ENCODE measurements at places on chromosomes 1 and 21.
A peak's percentile ranks its signal among the peaks of the same experiment; 100 is the strongest.

DNA sequence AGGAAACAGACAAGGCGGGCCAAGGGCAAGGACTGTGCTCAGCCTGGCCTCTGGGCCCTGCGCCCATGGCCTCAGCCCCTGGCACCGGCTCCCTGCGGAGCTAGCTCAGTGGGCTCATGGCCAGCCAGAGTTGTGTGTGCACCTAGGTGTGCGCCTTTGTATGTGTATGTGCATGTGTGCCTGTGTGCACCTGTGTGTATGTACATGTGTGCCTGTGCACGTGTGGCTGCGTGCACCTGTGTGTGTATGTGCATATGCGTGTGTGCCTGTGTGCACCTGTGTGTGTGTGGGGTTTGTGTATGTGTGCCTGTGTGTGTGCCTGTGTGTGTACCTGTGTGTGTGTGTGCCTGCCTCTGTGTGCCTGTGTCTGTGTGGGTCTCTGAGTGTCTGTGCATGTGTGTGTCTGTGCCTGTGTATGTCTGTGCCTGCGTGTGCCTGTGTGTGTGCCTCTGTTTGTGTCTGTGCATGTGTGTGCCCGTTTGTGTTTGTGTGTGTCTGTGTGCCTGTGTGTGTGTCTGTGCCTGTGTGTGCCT lies 7.4 kb downstream of the GPR137B start:
- DNase-seq = no peak

DNA sequence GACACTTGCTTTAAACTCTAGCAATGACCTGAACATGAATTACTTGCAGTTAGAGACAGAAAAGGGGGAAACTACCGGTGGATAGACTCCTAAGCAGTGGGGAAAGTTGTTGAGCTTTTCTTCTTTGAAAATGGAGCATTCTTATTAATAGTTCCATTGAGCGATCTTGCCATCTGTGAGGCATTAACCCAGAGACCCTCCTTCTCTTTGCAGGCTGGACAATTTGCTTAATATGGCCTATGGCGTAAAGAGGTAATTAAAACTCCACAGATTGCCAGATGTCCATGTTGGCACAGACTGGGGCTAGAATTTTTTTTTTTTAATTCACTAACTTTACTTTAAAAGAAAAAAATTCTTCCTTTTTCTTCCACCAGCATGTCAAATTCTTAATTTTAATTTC lies 88.5 kb downstream of the ELAVL4 start:
- no peak for DNase-seq

DNA sequence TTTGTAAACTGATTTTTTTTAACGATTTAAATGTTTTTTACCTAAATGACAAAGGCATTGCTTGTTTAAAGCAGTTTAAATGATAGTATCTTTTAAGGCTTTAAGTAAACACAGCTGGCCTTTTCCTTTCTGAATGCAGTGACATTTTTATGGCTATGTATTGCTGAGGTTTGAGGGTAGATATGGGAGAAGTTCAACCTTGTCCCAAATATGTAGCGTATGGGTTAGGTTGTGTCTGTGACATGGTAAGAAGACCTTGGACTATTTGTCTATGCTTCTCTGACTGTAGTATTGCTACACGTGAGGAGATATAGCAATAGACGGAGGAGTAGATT lies 32.5 kb downstream of the PKNOX1 start:
- no peak for DNase-seq

DNA sequence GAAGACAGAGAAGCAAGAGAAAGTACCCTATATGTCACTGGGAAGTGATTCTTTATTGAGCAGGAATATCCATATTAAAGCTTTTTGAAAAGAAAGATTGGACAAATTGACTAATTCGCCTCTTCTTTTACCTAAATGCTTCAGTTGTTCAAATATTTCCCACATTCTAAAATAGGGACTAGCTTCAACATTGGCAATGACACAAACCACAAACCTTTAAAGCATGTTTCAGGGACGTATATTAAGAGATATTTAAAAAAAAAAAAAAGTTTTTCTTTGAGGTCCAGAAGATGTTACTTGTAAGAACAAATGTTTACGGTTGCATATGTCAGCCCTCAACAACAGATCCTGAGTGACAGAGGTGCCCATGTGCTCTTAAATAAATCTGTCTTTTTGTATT lies 235.0 kb upstream of the NFIA start:
- no peak for DNase-seq

- DNase-seq = no peak
Measured at GRCh38 chr1:199704231-199704630, 323.3 kb upstream of the NR5A2 start.

GRCh38 chr21:35204125-35204524 lies 155.0 kb upstream of the RUNX1 start:
- DNase-seq = no peak

DNA sequence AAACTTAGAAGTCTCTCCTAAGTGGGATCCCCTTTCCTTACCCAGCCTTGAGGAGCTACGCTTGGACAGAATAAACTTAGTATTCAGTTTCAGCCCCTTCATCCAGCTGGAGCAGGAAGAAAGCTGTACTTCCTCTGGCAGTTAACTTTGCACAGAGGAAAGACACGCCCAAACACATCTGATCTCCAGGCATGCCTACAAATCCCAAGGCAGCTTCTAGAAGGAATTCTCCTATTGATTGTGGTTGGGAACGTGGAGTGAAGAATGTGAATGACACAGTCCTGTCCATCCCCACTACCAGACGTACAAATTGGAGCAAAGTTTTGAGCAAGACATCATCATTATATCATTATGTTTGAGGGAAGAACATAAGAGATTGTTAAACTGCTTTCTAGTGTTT lies 6.6 kb upstream of the AK4 start:
- no peak for DNase-seq

- no peak for DNase-seq
Measured at GRCh38 chr1:186443638-186444037, 17.3 kb downstream of the PDC start.

DNA sequence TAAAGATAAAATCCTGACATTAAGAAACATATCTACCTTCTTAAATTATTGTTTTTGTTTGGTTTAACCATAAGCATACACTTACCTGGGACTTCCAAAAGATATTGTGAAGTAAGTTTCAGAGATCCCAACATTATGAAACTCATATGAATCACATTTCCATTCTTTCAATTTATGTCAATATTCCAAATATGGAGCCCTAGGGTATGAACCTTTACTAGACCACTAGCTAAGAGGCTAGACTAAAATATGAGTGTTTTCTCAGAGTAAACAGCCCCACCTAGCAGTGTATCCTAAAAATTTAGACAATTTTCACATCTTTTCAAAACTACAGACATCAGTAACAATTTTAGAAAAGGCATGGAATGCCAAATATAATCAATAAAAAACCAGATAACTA lies 24.4 kb downstream of the SCAF4 start:
- DNase-seq = no peak

- no peak for DNase-seq
Measured at GRCh38 chr1:232938926-232939325, 11.5 kb upstream of the NTPCR start.

DNA sequence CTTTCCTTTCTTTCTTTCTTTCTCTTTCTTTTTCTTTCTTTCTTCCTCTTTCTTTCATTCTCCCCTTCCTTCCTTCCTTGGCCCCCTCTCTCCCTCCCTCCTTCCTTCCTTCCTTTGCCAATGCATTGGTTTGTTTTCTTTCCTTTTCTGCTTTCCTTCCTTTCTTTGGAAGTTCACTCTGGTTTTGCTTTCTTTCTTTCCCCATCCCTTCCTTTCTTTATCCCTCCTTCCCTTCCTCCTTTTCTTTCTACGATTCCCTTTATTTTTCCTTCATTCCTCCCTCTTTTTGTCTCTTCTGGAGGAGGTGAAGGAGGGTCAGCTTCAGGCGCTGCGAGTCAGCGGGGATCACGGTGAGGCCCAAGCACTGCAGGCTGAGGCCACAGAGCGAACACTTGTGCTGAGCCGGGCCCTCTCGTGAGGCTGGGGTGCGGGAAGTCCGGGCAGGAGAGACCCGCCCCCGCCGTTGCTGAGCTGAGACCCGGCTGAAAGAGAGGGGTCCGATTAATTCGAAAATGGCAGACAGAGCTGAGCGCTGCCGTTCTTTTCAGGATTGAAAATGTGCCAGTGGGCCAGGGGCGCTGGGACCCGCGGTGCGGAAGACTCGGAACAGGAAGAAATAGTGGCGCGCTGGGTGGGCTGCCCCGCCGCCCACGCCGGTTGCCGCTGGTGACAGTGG lies 1.5 kb downstream of the SIM2 start:
- no peak for DNase-seq

DNA sequence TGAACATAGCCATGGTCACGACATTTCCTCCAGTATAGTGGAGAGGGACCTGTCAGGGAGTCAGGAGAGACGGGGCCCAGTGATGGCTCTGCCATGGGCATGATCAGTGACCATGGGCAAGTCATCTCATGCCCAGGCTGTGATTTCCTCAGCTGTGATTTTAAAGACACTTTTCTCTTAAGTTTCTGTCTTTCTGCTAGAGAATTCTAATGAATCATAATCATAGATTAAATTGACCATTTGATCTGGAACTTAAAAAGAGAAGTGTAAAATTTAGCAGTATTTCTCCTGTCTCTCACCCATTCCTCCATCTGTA lies 112.7 kb downstream of the USP25 start:
- DNase-seq = no peak

DNA sequence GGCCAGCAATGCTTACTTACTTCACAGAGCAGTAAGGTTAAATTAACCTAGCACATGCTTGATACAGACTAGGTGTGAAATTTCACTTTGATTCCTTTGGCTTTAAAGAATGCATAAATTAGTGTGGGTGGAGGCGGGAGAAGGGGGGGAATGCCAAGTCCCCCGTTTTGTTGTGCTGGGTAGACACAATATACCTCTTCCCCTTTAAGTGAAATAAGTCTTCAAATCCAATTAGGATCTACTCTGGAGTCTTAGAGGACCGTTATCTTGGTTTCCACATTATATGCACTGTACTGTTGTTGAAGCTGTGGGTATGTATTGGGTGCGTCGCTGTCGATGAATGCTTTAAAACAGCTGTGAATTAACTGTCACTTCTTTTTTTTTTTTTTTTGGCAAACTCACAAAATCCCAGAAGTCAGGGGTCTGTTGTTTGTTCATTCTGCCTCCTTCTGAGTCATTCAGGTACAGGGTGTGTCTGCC lies 1.6 kb upstream of the S1PR1 start:
- no peak for DNase-seq

- DNase-seq = no peak
Measured at GRCh38 chr1:109845658-109846057, 65.0 kb upstream of the CSF1 start.

GRCh38 chr1:41434748-41435449 lies 49.6 kb downstream of the EDN2 start:
- DNase-seq = no peak

GRCh38 chr1:210233495-210234328 lies 1.1 kb downstream of the SERTAD4 start:
- peak; percentile 76 for DNase-seq

DNA sequence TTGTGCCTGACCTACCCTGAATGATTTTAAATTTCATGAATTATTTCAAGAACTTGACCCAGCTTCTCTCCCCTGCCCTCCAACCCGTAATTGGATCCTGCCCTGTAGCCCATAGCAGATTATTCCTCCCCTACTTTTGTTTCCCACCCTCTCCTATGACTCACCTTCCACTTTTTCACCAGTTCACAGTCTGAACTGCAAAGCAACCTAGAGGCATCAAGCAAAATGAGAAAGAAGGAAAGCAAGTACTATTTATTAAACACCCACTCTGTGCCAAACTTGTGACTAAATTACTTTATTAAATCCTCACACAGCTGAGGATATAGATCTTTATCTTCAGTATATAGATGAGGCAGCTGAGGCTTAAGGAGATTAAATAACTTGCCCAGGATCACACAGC lies 20.7 kb upstream of the IKBKE start:
- no peak for DNase-seq

DNA sequence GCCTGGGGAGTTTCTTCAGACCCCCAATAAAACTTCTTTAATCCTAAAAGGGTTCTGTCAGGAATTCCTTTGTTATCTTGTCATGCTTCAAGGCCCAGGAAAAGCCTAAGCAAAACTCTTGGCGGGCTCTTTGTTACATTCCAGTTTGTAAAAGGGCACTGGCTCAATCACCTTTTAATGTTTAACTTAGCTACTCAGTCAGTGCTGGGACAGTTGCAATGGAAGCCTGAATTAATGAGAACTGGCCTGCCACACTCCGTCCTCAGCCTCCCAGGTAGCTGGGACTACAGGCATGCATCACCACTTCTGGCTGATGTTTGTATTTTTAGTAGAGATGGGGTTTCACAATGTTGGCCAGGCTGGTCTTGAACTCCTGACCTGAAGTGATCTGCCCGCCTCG lies 21.3 kb upstream of the ASB17 start:
- no peak for DNase-seq

DNA sequence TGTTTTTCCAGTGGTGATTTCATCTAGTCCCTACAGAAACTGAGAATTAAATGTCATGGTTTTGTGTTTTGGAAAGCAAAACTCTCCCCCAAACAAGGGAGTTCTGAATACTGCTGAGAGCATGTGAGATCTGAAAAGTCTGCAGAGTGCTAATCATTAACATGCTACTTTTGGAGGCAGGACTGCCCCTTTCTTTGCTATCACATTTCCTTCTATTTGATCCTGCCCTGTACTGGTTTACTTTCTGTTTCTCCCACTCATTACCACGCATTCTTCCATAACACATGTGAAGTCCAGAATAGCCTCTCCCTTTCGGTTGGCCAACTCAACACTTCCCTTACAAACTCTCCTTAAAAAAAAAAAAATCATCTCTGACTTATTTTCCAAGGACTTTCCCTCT lies 63.6 kb downstream of the GADD45A start:
- peak; percentile 3 for DNase-seq

DNA sequence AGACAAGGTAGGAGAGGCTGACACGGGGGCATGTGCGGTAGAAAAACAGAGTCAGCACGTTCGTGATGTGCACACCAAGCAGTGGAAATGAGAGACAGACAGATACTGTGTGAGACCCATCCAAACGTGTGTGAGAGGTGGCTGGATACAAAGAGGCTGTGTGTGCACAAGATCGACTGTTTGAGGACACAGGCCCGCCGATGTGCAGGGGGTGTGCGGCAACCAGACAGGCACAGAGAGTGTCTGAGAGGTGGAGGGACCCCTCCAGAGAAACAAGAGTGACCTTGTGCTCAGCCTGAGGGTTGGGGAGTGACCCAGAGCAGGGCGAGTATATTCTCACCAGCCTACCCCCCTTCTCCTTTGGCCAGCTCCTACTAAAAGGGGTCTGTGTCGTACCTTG lies 97.8 kb upstream of the IPO9 start:
- no peak for DNase-seq

DNA sequence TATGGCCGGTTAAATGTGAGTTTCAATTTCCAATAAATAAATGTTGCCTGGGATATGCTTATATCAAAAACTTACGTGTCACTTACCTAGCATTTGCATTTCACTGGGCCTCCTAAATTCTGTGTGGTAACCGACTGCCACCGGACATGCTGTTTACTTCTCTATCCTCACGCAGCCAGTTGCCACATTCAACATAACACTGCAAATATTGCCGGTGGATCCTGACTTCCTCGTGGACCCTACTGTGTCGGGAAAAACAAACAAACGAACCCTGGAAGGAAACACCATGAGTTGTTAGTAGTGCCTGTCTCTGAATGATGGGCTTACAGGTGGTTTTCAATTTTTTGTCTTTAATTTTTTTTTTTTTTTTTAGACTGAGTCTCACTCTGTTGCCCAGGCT lies 54.1 kb downstream of the RIPK4 start:
- DNase-seq = no peak
